Activated CD8-positive, alpha-beta memory T cell treated with anti-CD3 and anti-CD28 coated beads for 24 hours (primary cell): ENCODE measurements at places on chromosomes 6 and 20.

GRCh38 chr6:136083540-136083939 is 166.6 kb downstream of the MTFR2 start:
- no peak for DNase-seq

DNA sequence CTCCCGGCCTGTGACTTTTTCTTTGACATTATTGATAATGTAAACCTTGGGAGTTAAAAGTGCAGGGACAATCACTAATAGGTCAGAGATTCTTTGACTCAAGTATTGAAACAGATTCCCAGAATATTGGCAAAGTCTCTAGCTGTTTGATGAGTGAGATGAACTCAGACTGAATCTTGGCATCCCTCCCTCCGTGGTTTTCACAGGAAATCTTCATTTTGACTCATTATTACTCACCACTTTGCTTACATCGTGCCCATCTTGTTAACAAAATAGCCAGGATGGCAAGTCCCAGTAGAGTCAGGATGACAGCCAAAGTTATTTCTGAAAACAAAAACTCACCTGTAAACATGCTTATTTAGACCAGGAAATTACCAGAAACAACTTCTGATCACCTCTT is 2.0 kb downstream of the TSBP1 start:
- DNase-seq = no peak

- no peak for DNase-seq
These were observed 13.0 kb downstream of the SLC2A4RG start for GRCh38 chr20:63752411-63753101.

DNA sequence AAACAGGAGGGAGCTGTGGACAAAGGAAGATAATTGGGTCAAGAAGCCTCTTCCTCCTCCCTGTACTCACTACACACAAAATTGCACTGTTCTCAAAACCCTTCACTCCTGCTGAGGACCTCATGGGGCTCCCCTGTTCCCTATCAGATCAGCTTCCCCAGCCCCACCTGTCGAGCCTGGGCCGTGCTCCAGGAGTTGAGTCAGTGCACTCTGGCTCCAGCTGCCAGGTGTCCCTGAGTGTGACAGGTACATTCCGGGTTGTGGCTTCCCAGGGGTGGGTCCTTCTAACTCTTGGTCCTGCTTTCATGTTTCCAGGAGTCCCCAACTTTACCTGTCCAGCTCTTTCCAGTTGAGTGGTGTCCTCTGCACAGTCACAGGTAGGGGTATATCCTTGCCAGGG is 8.4 kb downstream of the RAB5IF start:
- DNase-seq = no peak

- no peak for DNase-seq
These were observed 8.3 kb upstream of the TTPAL start for GRCh38 chr20:44467289-44467883.

GRCh38 chr20:24432046-24432442 is 37.4 kb upstream of the SYNDIG1 start:
- DNase-seq = no peak

- DNase-seq = no peak
These were observed 361.1 kb downstream of the FARS2 start for GRCh38 chr6:5622276-5623005.

GRCh38 chr20:14657266-14658005 is 320.0 kb upstream of the FLRT3 start:
- no peak for DNase-seq

- DNase-seq = no peak
These were observed 140.9 kb downstream of the GRIK2 start for GRCh38 chr6:101534386-101534785.

- peak; percentile 87 for DNase-seq
These were observed 155.4 kb downstream of the NRN1 start for GRCh38 chr6:5851261-5851757.
